ENCODE measurements at places on chromosomes 12 and 14.

DNA sequence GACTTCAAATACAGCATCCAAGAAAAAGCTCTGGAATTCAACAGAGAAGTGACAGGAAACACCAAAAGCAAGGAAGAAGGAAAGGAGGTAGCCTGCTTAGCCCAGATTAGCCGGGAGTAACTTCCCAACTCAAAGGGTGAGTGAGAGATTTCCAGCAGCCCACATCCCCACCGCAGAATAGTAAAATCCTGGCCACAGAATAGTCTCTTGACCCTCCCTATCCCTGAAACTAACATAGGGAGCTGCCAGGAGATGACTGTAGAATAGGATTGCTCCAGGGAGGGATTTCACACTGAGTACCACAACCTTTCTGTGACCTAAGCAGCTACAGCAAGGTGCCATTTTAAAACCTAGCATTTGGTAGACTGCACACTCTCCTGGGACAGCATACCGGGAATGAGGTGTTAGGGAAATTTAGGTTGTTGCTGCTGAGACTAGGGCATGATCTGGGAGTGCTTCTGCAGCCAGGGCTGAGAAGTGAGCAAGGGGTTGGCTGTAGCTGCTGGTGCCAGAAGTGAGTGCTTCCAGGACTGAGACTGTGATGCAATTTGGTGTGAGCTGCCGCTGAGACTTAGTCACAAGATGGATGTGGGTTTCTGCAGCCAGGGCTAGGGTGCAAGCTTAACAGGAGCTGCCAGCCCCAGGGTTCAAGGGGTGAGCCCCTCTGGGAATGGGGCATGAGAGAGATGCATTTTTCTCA lies 66.0 kb downstream of the TMTC3 start:
- DNase-seq, result no peak

DNA sequence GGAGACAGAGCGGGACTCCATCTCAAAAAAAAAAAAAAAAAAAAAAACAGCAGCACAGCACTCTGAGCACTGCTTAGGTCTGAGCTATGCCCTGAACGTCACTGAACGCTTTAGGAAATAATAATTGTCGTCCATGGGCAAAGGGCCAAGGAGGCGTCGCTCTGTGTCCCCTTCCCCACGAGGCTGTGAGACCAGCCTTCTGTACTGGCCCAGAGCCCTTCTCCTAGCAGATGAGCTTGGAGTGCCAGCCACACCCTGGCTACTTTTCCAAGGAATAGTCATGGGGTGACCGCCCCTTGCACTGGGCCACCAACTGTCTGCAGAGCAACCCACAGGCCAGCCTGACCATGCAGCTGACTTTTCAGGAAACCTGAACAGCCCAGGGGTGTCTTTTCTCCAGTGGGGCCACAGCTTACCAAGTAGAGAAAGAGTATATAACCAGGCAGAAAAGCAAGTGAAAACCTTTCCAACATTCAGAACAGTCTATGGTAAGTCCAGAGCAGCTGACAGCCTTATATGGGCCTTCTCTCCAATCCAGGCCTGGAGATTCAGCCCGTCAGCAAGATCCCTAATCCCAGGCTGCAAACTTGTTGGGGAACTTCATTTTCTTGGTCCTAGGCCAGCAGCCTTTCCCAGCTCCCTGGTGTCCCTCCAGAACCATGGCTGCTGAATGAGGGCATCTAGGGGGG lies 28.5 kb downstream of the CD9 start:
- no peak for DNase-seq

DNA sequence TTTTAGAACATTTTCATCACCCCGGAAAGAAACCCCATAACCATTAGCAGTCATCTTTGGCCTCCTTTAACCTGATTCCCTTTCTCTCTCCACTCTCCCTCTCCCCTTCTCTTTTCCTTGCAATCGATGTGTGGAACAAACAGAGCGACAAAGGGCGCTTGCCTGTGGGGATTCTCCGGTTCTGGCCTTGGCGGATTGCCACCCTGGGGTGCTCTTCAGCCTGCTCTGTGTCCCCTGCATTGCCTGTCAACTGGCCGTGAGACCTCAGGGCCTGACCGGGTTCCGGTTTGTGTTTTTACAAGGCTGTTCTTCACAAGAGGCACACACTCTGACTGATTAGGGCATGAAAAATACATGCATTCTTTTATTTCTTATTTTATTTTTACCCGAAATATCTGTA lies 27.8 kb downstream of the LRTM2 start:
- no peak for DNase-seq

DNA sequence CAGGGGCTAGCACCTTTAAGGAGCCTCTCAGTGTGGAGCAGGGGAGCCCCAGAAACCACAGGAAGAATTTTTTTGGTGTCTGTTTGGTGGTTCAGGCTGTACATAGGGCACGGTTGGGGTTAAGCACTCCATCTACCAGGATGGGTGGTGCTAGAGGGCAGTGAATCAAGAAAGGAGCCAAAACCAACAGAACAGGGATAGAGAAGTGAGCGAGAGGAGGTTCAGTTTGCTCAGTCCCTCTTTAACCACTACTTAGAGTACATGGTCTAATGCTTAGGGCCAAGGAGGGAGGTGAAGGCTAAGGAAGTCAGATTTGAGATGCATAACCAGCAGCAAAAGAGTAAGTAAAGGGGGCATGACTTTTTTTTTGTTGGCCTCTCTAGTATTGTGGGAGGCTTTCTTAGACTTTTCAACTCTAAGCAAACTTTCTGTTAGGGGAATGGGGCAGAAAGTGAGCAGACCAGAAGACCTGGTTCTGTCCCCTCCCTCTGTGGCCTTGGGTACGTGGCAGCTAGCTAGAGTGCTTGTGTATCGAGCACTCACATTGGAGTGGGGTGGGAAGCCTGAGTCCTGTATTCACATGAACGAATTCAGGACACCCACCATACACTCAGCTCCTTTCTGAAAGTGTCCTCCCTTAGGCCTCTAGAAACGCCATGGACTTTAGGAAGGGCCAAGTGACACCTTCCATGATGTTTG lies 6.6 kb upstream of the NPFF start:
- DNase-seq, result no peak
